ENCODE measurements at places on chromosomes 16 and 17.

GRCh38 chr17:50096092-50096491 is 941 bp downstream of the PDK2 start:
- DNase-seq = no peak

GRCh38 chr17:34993031-34993430 is 12.7 kb downstream of the LIG3 start:
- no peak for DNase-seq

DNA sequence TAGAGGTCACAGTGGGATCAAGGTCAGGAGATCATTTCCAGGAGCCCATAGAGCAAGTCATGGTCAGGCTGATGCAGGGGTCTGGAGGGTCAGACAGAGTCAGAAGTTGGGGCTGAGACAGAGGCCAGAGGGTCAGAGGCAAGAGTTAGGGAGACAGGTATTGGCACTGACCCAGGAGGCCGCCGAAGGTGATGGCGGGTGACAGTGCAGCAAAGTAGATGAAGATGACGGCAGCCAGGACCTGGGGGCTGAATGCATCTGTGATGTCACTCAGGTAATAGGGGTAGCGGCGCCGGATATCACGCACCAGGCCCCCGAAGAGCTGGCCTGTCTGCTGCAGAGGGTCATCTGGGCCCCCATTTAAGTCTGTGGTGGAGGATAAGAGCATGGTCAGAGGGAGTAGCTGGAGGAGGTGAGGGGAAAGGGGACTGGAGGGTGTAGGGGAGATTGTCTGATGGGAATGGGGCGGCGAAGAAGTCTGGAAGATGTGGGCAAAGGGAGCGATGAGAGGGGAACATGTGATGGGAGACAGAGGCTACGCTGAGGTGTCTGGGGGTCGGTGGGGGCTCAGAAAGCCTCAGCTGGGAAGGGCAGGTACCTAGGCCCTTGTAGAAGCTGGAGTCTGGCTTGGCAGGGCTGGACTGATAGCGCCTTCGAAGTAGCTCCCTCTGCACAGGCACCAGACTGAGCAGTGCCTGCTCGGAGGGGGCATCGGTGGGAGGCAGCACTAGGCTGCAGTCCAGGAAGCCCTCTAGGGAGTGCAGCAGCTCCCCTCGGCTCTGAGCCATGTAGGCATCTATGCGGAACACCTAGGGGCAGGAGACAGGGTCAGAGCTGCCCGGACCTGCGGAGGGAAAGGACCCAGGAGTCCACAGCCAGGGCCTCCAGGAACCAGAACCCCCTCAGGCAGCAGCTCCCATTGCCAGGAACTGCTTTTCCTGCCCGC is 9.8 kb downstream of the SLC4A1 start:
- DNase-seq = no peak

- no peak for DNase-seq
Observed at GRCh38 chr17:8599351-8600011, 31.0 kb downstream of the MYH10 start.

GRCh38 chr17:60910415-60910814 is 232.8 kb downstream of the BCAS3 start:
- DNase-seq = no peak

DNA sequence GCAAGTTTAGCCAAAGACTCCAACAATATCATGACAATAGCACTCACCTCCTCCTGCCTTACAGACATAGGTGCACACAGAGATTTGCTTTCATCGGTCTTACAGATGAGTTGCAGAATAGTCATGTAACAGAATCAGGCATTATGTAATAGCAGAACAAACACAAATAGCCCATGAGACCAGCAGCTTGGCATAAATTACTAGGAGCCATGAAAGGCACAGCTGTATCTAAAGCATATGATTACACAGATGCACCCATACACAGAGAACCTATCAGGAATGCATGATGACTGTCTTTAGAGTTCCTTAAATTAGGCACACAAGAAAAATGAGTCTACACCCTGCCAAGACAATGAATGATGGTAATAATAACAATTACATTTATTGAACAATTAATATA is 342.0 kb upstream of the XYLT1 start:
- no peak for DNase-seq

- DNase-seq = peak; percentile 91
Observed at GRCh38 chr17:50345432-50346312, at the start of gene XYLT2. TSS of gene XYLT2 (plus strand) at chr17:50346126. CDS start at chr17:50346141, 15 bp downstream.

- no peak for DNase-seq
Observed at GRCh38 chr16:21646721-21647561, 5.5 kb downstream of the IGSF6 start.

DNA sequence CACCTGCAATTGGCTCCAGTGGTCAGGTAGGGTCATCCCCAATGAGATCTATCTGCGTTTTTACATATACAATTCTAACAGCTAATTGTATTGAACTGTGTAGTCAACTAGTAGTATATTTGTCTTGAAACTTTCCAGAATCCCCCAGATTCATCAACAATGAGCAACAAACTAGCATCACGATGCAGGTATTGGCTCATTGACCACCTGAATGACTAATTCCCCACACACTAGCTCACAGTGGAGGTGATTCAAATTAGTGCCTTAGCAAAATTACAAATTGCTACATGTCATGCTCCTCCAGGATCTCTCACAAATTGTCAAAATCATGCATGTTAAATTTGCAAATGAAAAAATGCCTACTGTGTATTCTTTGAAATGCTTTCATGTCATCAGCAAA is 62.8 kb upstream of the MPHOSPH6 start:
- DNase-seq = no peak

DNA sequence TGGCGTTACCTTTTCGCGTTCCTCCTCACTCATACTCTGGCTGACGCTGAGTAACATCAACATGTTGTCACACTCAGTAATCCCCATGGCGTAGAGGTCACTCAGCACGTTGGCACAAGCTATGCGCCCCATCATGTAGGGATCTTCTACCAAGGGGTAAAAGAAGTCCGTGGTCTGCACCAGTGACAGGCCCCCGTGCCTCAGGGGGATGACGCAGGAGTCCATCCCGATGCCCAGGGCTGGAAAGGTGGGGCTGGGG is 596 bp downstream of the SEPHS2 start:
- DNase-seq = no peak

GRCh38 chr16:27429981-27430441 is 28.0 kb downstream of the IL21R start:
- DNase-seq = no peak

DNA sequence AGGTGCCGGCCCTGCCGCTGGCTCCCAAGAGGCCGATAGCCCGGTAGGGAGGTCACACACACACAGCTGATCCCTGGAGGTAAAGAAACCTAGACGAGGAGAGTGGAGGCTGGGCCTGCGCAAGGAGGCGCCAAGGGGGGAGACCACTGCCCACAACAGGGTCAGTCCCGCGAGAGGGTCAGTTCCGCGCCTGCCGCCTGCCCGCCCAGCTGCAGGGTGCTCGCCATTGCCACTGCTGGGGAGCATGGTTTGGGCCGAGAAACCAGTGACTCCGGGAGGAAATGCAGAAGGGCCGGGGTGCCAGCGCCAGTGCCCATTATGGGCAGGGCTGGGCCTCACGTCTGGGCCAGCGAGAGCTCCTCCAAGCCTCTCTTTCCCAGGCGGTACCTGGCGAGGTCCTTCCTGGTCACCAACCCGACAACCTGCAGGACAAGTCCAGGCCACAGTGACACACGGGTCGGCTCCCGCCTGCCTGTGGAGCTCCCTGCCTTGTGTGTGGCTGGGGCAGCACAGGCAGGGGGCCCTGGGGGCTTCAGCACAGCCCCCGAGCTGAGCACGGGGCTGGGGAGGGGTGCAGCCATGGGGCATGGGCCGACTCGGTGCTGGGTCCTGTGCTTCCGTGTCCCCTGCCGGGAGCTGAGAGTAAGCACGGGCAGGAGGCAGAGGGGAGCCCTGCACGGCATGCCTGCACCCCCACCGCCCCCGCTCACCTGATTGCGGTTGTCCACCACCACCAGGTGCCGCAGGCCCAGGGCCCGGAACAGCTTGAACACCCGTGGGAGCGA is 2.1 kb upstream of the CCDC154 start:
- no peak for DNase-seq

DNA sequence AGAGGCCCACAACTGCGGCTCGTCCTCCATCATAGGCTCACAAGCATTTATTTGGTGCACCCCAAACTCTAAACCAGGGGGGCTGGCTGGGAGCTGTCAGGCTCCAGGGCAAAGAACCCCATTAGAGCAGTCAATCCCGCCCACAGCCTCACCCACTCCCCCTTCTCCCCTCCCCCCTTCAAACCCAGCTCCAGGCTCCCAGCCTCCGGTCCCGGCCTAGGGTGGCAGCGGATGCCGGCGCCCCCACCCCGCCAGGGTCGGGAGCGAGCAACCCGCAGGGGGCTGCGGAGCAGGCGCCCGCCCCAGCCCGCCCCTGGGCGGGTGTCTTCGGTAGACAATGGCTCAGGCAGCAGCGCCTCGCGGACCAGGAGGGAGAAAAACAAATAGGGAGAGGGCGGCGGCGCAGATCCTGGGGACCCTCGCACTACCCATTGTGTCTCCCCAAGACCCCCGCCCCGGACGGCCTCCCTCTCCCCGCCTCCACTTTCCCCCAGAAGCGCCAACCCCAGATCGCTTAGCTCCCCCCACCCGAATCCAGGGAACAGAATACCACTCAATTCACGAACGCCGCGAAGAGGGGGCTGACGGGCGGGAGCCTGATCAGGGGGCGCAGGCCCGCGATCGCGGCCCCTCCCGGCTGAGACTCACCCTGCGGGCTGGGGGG is 572 bp downstream of the FAM171A2 start:
- DNase-seq = peak; percentile 18

DNA sequence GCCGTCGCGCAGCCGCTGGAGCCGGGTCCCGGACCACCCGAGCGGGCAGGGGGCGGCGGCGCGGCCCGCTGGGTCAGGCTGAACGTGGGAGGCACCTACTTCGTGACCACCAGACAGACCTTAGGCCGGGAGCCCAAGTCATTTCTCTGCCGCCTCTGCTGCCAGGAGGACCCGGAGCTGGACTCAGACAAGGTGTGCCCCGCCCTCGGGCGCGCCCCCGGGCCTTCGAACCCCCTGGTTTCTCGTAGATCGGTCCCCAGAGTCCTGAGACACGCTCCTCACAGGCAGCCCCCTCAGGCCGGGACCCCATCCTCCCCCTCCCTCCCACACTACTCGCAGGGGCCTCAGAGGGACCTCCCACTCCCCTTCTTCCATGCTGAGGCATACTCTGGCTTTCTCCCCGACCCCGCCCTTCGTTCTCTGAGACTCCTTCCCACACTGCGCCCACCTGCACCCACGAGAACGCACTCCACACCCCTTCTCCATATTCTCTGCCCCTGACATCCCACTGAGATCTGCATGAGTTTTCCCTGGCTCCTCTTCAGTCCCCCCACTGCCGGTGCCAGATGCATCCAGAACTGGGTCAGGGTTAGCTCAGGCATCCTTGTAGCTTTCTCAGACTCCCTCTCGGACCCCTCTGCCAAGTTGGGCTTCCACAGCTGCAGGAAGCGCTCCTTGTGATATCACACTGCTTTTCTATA is 523 bp downstream of the KCTD2 start:
- no peak for DNase-seq

DNA sequence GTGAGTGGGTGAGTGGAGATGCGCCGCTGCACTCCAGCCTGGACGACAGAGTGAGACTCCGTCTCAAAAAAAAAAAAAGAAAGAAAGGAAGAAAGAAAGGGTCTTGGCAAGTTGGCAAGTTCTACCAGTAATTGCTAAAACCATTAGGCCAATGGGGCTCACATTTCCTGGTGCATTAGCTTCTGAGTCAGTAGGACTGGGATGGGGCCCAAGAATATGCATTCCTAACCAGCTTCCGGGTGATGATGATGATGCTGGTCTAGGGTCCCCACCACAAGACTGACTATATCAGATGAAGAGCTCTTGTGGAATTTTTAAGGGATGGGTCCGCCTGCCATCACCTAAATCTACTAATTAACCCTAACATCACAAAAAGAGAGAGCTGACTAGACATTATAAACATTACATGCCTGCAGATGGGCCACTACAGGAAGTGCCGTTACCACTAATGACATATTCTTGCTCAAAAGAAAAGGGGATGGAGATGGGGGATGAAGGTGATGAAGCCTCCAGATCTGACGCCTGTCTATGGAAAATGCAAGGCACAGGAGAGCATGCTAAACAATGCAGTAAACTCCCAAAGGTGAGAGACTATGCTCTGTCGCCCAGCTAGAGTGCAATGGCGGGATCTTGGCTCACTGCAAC is 13.1 kb downstream of the MYH11 start:
- no peak for DNase-seq

- DNase-seq = no peak
Observed at GRCh38 chr16:53147500-53148065, 92.8 kb downstream of the CHD9 start.
